Activated T-cell treated with anti-CD3 and anti-CD28 coated beads for 4 hours (primary cell): ENCODE measurements at places on chromosomes 7 and 10.
A peak's percentile ranks its signal among the peaks of the same experiment; 100 is the strongest.

GRCh38 chr10:22699976-22700375 is 14.4 kb downstream of the PIP4K2A start:
- DNase-seq = no peak

GRCh38 chr10:955820-956217 is 24.3 kb upstream of the LARP4B start:
- no peak for DNase-seq

DNA sequence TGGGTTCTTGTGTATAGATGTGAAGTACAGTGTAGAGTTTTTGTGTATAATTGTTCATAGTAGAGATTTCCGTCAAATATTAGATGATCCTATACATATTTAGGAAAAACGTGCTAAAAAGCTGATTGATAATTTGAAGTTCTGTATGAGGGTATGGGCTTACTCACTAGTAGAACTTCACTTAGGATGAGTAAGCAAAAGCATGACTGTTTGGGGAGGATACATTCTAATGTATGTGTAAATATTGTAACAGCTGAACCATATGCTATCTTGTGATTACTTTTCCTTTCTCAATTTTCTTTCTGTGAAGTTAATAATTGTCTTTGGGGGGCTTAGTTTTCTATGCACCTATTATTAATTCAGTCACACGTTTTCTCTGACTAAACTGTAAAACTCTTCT is 53.2 kb upstream of the PDK4 start:
- DNase-seq = no peak

GRCh38 chr10:57320416-57320815 is 947.3 kb downstream of the IPMK start:
- no peak for DNase-seq

DNA sequence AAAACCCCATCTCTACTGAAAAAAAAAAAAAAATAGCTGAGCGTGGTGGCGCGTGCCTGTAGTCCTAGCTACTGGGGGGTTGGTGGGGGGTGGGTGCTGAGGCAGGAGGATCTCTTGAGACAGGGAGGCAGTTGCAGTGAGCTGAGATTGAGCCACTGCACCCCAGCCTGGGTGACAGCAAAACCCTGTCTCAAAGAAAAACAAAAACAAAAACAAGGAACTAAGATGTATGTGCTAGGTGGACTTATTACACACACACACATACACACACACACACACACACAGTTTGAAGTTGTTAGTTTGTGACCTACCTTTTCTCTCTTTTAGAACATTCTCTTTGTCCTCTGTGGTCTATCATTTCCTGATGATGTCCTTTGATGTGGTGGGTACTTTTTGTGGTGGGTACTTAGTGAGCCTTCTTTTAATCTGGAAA is 53.5 kb downstream of the EXOC6 start:
- DNase-seq = no peak

- DNase-seq = no peak
Observed at GRCh38 chr7:108178398-108178797, 48.2 kb upstream of the LAMB4 start.

GRCh38 chr10:106711313-106711906 is 453.1 kb downstream of the SORCS1 start:
- peak; percentile 2 for DNase-seq

DNA sequence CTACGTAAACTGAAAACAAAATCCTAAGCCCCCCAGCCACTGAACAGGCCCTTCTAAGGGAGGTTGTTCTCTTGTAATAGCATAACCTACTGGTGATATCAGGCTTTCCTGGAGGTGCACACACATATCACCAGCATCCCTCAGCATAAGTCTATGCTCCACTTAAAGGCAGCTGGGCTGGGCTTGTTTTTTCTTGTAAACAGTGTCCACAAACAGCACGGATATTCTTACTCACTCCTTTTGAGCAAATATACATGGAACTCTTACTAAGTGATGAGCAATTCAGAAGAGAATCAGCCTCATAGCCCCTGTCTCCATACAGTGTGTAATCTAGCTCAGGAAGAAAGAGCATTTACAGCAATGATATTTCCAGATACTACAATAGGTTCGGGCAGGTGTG is 2.4 kb downstream of the LRIT1 start:
- no peak for DNase-seq

- no peak for DNase-seq
Observed at GRCh38 chr10:128608791-128609190, 482.6 kb upstream of the MKI67 start.

DNA sequence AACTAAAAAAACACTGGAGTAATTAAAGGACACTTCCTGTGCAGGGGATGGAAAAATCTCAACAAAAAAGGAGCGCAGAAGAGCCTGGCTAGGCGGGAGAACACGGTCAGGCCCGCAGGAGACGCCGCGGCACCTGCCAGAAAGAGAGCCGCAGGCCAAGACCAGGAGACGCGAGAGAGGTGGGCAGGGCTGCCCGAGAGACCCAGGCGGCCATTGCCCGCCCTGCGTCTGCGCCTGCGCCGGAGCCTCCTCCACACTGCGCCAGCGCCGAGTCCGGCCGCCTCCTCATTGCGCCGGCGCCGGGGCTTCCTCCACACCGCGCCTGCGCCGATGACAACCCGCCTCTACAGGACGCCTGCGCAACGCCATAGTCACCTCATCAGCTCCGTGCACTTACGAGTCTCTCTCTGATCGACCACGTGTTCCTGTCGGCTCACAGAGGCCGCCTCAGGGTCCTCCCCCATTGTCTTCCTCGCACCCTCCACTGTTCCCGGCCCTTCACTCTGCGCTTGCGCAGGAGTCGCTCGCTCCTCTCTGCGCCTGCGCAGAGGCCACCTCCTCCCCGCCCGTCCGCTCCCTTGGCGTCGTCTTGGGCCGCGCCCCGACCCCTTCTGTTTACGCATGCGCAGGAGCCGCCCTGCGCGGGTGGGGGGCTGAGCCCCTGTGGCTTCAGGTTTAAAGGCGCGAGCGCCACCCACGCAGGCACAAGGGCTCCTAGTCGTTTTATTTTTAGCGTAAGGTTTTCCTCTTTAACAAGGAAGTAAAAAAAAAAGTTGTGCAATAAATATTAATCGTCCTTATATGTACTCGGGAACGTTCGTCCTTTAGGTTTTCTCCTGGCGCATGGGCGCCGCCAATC is 43.2 kb upstream of the FAM20C start:
- peak; percentile 95 for DNase-seq

DNA sequence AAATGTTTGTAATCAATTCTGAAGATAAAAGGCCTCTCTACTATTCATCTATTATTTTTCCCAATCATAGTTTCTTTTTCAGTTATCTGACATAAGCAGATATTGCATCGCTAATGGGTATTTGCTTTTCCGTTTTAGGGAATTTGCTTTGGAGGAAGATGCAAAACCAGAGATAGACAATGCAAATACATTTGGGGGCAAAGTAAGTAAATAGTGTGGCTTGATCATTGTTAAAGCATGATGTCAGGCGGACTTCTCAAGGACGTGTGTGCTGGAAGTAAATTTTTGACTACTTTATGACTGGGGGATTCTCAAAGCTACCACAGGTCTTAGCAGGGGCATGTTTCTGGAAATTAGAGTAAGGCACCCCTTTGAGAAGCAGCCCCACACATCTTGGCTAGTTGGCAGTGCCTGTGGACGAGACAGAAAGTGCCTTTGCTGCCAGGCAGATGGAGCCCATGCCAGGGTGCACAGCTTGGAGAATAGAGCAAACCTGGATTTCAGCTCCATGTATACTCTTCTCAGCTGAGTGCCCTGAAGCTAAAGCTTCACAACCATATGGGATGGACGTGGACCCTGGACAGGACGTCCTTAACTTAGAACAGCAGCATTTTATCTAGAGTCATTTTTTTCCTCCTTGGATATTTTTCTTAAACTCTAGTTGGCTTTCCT is 68.6 kb downstream of the SRI start:
- no peak for DNase-seq

DNA sequence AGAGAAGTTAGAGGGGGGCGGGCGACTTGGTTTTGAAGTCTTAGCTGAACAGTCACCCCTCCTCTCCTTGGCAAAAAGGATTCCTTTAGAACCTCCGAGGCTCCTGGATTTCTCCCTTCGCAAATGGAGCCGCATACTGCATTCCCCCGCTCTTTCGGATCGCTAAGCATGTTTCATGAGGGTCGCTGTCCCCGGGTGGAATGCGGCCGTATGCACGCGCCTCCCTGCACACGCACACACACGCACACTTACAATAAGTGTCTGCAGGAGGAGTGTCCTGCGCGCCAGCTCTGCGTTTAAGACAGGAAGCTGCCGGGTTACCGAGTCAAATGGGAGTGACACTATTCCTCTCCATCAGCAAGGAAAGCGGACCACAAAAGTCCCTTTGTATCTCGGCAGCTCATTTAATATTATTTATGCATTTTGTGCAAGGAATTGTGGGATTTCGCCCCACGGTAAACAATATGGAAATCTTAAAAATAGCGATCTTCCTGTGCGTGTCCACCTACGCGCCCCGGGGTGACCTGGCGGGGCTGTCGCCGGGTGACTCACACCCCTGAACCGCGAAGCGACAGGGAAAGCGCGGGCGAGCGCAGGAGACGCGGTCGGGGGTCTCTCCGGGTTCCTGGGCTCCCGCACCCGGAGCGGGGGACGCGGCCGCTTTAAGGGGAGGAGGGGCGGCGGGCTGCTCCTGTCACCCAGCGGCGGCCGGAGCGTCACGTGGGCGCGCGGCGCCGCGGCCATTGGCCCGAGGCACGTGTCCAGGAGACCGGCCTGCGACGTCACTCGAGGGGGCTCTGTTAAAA is 988 bp upstream of the EN2 start:
- DNase-seq = peak; percentile 32

DNA sequence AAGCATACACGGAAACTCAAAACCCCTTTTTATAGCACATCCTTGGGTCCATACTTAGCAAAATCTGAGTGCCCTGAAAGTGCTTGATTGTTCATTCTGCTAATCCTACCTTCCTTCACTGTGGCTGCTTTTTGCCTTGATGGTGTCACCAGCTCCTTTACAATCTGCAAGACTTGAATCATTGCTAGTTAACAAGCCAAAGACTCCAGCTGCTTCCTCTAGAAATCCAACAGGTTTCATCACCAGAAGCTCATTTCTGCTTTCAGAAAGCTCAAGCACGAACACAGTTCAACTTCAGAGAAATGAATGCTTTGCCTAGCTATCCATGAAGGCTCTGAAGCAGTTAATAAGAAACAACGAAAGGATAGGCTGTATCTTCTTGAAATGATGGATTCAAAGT is 38.0 kb downstream of the USP6NL start:
- DNase-seq = no peak

DNA sequence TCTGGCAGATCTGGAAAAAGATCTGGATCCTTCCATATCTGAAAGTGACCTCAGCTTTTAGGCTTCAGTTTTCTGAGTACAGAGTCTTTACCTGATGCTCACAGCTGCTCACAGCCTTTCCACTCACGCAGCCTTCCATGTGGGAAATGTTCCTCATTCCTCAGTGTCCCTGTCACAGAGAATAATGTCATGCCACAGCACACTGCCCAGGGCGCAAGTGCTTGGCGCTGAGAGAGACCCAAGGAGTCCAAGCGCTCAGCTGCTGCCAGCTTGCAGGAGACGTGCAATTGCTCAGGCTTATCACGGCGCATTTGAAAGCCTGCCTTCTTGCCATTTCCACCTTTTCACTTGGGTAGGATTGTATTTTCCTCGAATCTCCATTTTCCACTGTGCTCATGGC is 271.9 kb upstream of the MKI67 start:
- no peak for DNase-seq

DNA sequence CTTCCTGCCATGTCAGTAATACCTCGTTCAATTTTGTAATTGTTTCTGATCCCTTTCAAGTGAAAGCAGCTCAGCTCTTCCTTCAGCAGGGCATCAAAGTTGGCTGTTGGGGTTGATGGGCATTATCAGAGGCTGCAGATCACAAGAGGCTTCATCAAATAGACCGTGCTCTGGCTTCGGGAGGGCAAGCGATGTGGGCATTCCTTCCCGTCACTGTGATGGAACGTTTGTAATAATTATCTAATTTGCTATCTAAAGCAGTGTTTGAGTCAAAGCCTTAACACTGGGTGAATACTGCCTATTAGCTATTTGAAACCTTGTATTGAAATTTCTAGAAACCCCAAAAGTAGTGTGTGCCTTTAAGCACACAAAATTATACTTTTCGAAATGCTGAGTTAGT is 170.1 kb downstream of the OTUD1 start:
- DNase-seq = no peak

GRCh38 chr10:76559892-76560220 is 1077.8 kb downstream of the KCNMA1 start:
- no peak for DNase-seq

- DNase-seq = no peak
Observed at GRCh38 chr10:28280652-28281051, 22.2 kb downstream of the MPP7 start.

- no peak for DNase-seq
Observed at GRCh38 chr7:148702876-148703670, 4.4 kb downstream of the CUL1 start.

DNA sequence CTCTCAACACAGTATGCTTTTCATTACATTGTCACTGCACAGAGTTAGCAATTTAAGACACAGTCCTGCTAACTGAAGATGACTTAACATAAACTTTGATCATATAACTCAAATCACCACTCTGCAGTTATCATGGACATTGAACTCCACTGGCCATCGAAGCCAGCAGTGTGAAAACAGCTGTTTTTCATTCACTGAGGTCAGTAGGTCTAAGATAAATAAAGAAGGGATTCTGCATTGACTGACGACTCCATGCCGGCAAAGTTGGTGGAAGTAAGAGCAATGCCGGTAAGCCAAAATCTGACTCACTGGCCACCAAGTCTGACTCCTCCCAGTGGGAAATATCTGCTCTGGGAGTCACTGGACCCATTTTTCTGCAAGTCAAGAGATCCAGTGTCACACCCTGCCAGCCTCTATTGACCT is 449.9 kb upstream of the ANKRD30A start:
- DNase-seq = no peak

- no peak for DNase-seq
Observed at GRCh38 chr10:1043532-1043995, 5.4 kb downstream of the IDI1 start.

DNA sequence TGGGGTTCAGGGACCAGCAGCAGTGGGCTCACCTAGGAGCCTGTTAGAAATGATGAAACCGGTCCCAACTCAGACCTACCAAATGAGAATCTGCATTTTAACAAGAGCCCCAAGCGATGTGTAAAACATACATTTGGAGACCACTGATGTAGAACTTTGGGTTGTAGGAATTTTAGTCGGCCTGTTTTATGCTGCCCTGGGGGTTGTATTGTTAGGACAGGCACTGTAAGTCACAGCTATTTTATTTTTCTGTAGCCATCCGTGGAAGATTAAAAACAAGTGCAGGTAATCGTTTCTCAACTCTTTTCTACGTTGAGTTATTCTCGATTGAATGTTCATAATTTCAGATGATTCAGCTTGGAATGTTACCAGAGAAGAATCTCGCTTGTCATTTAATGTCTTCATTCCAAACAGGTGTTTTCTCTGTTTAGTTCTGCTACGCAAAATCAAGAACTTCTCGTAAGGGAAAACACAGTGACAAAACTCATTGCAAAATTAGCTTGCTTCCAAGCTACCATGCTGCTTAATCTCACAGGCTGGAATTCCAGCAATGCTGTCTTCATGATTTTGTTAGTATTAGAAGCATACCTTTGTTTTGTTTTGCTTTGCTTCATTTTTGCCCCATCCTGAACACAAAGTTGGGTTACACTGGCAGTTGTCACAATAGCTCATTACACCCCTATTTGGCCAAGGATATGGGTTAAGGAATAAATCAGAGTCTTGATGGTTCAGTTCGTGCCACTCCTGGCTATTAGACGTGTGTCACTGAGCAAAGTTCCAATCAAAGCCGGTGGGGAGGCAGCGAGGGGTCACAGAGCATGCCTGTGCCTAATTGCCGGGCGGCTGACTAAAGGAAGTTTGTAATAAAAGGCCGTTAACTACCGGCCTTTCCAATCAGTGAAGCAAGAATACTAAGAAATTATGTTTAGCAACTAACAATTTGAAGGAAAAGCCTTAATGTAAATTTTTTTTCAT is 676.9 kb downstream of the GATA3 start:
- no peak for DNase-seq
